ENCODE measurements at places on chromosomes 16 and 17.
A peak's percentile ranks its signal among the peaks of the same experiment; 100 is the strongest.

DNA sequence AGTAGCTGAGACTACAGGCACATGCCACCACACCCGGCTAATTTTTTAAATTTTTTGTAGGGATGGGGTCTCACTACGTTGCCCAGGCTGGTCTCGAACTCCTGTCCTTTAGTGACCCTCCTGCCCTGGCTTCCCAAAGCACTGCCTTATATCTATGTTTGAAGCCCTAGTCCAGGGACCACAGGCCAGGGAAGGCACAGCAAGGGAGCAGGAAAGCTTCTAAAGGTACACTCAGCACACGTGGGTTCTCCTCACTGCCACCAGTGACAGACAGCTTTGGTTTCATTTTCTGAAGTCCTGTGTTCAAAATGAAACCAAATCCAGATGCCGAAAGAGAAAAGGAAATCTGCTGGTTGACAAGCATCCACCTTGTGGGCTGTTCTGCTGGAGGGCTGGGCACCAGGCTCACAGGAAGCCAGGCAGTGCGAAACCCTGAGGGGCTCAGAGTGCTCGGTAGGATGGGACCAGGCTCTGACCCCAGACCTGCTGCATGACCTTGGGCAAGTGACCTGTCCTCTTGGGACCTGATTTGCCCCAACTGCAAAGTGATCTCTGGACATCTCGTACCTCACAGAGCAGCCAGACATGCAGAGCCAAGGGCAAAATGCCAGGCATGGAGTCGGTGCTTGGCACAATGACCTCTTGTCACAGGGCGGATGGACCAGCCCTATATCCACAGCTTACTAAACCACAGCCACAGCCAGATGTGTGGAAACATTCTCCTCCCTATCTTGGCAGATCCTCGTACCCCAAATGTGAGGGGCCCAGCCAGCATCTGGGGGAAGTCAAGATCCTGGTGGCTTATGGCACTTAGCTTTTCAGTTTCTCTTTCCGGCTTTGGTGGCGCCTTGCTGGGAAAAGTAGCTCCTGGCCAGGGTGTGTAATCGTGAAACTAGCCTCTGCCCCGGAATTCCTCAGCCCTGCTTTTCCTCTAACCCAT is 2.8 kb upstream of the SOCS1 start:
- no peak for DNase-seq

DNA sequence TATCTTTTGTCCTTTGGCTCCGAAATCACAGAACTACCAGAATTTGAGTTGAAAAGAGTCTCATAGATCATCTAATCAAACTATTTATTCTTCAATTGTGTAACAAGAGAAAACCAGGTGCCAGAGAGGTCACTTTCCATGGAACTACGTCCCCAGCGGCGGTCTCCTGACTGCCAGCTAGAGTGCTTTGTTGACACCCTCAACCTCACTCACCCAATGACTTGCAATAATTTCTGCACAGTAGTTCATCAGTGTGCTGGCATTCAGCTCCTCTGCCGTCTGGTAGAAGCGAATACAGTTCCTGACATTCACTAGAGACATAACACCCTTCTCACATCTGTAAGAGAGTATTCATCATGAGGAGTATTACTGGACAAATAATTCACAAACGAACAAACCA is 54.2 kb downstream of the ANKFY1 start:
- DNase-seq: no peak

DNA sequence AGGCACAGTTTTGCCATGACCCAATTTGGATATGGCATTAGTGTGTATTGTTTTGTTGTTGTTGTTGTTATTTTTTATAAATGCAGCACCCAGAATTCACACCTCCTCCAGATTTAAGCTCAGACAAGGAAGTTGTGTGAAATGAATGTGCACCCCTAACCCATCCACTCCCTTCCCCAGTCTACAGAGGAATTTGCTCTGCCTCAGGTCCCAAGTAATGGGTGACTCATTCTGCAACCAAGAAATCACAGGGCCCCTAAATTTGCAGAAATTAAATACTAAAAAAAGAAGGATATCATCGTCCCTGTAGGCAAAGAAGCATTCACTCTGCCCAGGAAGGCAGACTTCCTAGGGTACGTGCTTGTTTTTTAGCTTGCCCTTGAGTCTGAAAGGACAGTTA is 62.3 kb downstream of the CLEC16A start:
- DNase-seq: no peak

GRCh38 chr17:47792979-47793378 is 28.6 kb downstream of the OSBPL7 start:
- no peak for DNase-seq

DNA sequence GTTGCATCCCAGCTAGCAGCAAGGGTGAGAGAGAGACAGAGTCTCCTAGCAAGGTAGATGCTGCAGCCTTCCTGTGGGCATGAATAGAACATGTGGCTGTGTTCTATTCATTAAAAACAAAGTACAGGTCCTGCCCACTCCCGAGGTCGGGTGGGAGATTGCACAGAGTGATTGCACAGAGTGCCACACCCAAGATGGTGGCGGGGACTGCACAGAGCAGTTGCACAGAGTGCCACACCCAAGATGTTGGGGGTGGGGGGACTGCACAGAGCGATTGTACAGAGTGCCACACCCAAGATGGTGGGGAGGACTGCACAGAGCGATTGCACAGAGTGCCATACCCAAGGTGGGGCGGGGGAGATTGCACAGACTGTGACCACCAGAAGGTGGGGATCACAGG is 410.8 kb upstream of the EEF2KMT start:
- no peak for DNase-seq

- DNase-seq: no peak
Measured at GRCh38 chr17:6498356-6498755, 54.1 kb downstream of the PIMREG start.

GRCh38 chr17:1255041-1255440 is 15.2 kb upstream of the BHLHA9 start:
- no peak for DNase-seq

DNA sequence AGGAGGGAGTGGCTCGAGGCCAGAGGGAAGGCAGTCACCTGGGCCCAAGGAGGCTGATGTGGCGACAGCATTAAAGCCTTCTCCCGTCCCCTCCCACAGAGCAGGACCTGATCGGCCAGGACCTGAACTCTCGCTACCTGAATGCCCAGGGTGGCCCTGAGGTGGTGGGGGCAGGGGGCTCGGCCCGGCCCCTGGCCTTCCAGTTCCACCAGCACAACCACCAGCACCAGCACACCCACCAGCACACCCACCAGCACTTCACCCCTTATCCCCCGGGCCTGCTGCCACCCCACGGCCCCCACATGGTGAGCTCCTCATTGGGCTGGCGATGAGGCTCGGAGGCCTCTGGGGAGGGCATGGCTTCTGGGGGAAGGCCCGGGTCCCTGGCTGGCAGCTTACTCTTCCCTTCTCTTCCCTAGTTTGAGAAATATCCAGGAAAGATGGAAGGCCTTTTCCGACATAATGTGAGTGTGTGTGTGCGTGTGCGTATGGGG is 6.4 kb downstream of the FBRS start:
- no peak for DNase-seq

DNA sequence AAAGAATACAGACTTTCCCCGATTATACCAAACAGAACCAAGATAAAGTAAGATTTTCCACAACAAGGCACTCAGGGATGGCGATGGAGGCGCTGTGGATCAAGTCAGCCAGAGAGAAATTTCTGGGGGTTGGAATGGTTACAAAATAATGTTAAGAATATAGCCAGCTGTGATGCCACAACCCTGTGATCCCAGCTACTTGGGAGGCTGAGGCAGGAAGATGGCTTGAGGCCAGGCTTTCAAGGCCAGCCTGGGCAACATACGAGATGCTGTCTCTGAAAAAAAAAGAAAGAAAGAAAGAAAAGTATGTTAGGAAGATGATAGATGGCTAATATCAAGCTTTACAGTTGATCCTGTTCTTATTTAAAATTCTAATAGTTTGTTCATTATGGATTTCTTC is 10.6 kb upstream of the ALOX12 start:
- DNase-seq: no peak

GRCh38 chr16:11056090-11056992 is 112.0 kb downstream of the CLEC16A start:
- no peak for DNase-seq

GRCh38 chr16:21708533-21709115 is 44.9 kb downstream of the OTOA start:
- peak; percentile 80 for DNase-seq

GRCh38 chr17:7042501-7043181 is 1.3 kb downstream of the SLC16A11 start:
- DNase-seq: peak; percentile 62

- no peak for DNase-seq
Measured at GRCh38 chr17:16593356-16594102, 24.5 kb upstream of the ZNF287 start.

DNA sequence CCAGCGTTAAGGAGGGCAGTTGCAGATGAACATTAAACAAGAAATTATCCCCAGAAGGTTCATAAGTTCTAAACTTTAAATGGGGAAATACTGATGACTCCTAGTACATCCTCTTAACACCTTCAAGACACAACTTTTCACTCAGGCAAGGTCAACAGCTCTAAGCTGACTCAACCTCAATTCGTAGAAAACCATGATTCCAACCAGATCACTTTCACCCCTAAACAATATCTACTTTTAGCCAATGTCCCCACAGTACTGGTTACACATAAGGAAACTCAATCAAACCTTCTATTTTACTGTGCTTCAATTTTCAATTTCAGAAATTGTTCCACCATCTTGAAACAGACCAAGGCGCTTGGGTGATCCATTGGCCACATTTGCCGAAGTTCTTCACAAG is 2.3 kb downstream of the CDYL2 start:
- DNase-seq: no peak

DNA sequence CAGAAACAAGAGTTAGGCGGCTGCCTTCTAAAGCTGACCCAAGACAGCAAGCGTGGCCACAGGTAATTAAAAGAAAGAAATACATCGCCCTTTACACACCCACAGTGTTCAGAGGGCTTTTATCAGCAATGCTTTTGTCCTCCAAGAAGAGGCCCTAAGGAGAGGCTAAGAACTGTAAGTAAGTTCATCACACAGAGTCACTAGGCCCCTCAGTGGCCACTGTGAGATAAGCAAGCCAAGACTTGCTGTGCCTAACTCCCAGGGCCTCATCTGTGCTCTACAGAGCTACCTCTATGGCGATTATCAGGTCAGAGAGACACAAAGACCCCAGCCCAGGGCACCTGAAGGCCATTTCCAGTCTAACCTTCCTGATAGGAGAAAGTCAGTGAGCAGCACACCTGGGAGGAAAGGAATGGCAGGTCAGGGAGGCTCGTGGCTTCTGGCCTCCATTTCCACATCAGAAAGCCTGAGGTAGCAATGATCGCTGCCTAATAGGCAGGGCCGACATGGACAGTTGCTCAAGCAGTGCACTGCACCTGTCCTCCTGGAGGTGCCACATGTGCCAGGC is 545.2 kb upstream of the CDH11 start:
- no peak for DNase-seq
